ENCODE measurements at places on chromosomes 6 and 20.

DNA sequence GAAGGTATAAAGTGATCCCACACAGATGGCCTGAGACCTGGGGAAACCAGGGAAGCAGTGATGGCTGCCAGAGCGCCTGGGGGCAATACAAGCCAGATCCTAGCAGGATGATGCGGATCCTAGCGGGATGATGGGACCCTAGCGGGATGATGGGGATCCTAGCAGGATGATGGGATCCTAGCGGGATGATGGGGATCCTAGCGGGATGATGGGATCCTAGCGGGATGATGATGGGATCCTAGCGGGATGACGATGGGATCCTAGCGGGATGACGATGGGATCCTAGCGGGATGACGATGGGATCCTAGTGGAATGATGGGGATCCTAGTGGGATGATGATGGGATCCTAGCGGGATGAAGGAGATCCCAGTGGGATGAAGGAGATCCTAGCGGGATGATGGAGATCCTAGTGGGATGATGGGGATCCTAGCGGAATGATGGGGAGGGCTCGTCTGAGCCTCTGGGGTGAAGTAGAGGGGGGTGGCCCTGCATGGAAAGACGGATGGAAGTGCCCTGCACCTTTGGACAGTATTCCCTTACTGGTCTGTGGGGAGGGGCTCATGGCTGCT is 44.2 kb upstream of the CDH22 start:
- DNase-seq = no peak

GRCh38 chr20:48278961-48279481 is 493.7 kb upstream of the SULF2 start:
- no peak for DNase-seq

DNA sequence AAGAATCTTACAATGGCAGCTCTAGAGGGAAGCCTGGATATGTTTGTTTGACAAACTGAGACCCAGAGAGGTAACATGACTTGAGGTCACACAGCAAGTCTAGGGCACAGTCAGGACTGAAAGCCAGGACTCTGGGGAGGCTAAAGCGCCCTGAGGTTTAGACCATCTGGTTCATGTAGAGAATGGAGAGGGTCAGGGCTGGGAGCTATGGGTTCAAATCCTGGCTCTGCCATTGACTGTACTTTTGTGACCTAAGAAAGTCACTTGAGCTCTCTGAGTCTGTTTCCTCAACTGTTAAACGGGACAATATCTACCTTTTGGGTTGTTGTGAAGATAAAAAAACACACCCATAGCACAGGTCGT is 1.1 kb upstream of the TP53INP2 start:
- DNase-seq = no peak

GRCh38 chr6:62980093-62980492 is 231.2 kb upstream of the FKBP1C start:
- DNase-seq = no peak

GRCh38 chr6:169139179-169139971 is 114.3 kb downstream of the THBS2 start:
- no peak for DNase-seq

DNA sequence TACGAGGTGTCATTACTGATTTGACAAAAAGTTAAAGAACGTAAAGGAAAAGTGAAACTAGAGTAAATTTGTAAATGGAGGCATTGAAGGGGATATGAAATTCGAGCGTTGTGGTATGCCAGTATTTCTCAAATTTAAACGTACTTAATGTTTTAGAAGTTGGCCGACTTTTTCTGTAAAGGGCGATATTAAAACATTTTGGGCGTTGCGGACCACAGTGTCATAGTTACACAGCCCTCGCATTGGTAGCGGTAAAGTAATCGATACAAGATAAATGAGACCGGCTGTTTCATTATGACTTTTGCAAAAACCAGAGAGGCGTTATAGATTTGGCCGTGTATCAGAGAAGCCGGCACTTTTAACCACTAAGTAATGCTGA is 39.6 kb downstream of the OR2B2 start:
- DNase-seq = no peak

DNA sequence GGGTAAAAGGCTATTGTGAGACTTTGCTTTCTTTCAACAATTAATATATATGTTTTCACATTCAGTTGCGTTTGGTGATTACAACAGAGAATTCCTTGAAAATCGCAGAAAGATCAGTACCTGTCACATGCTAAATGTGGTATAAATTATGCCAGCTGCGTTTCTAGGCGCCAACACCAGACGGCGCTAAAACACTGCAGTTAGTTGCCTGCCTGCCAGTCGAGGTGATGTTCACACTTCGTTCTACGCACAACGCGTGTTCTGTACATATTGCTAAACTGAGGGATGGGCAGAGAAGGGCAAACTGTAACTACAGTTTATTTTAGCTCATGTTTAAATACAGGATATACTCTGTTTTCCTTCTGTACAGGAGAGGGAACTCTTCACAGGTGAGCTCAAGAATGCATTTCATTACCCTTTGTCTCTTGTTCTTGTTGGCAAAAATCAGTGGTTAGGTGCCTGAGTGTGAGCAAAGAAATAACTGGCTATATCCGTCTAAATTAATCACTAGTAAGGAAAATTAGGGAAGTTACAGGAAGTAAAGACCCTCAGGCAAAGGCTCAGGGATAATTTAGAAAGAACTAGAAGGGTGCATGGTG is 100.1 kb upstream of the RGS17 start:
- DNase-seq = no peak

DNA sequence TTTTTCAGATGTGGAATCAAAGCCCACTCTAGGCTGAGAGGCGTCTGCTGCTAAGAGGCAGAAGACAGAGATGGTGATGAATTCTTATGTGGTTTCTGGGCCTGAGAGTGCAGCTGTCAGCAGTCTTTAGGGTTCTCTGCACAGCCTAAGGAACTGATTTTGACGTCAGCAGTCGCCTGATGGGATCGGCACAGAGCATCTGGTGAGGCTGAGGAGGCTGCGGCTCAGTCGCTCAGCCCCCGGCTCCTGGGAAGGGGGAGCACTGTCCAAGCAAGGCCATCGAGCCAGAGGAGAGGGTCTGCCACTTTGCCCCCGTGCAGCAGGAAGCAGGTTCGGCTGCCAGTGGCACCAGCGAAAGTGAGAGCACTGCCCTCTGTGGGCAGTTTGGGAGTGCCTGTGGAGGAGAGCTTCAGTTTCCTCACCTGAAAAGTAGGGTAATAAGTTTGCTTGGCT is 92.5 kb downstream of the TCP11 start:
- DNase-seq = no peak

GRCh38 chr20:31566319-31566657 is 38.8 kb upstream of the ID1 start:
- no peak for DNase-seq

DNA sequence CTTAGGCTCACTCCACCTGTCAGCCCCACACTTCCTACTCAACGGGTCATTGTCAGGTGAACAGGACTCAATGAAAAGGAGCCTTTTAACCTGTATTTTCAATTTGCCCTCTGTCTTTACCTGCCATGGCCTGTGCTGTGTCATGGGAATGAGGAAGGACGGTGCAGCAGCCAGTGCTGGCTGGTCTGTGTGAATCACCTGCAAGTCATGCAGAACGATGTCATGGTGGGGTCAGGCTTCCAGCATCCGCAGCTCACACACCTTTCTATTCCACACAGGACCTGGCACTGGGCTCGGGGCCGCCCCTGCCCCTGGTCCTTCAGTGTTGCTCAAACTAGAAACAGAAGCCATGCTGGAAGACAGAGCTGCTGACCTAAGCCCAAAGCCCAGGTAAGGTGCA is 188.7 kb upstream of the GMDS start:
- no peak for DNase-seq

- DNase-seq = no peak
Observed at GRCh38 chr6:162706232-162706631, 21.3 kb downstream of the PRKN start.

GRCh38 chr20:50151034-50151743 is 2.3 kb downstream of the PEDS1 start:
- no peak for DNase-seq

GRCh38 chr6:11043961-11044711 is at the start of gene ELOVL2:
ELOVL2 (minus strand) TSS chr6:11044305; CDS start chr6:11044230, 75 bp downstream.
- DNase-seq = no peak

DNA sequence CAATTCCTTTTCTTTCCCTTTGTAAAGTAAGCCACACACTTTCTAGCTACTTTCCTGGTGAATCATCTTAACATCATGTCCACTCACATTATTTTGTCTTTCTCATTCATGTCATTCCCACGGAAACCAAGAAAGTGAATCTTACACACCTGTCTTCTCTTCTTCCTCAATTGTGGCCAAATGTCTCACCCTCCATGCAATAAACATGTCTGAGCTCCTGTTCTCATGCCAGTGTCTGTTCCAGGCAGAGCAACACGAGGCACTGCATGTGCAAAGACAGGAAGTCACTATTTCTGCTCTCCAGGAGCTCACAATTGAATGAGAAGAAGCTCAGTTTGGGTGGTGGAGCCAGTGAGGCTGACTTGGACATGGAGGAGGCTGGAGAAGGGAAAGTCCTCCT is 29.0 kb upstream of the TMEM244 start:
- DNase-seq = no peak

- no peak for DNase-seq
Observed at GRCh38 chr6:148467926-148468325, 125.3 kb downstream of the SASH1 start.

DNA sequence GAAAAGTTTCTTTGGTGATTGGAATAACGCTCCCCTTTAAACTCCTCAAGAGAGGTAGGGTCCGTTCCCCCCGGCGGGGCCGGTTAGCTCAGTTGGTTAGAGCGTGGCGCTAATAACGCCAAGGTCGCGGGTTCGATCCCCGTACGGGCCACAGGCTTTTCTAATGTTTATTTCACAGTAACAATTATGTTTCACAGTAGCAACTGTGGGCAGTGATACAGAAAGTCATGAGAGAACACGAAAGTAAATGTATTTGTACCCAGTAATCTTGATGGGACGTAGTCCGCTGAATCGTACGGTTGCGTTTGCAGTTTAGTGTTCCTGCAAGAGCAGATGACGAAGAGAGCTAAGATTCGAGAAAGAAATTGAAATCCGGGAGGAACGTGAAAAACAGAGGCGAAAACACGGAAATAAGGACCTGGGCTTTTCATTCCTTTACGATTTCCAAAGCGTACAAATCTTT is 505.5 kb downstream of the PRIM2 start:
- DNase-seq = no peak
